ENCODE measurements at places on chromosomes 11 and 22. TPM values are rescaled to one million over a fixed set of nuclear protein-coding genes. Genes with fewer than 3 reads are reported as not detected.
A peak's percentile ranks its signal among the peaks of the same experiment; 100 is the strongest.

DNA sequence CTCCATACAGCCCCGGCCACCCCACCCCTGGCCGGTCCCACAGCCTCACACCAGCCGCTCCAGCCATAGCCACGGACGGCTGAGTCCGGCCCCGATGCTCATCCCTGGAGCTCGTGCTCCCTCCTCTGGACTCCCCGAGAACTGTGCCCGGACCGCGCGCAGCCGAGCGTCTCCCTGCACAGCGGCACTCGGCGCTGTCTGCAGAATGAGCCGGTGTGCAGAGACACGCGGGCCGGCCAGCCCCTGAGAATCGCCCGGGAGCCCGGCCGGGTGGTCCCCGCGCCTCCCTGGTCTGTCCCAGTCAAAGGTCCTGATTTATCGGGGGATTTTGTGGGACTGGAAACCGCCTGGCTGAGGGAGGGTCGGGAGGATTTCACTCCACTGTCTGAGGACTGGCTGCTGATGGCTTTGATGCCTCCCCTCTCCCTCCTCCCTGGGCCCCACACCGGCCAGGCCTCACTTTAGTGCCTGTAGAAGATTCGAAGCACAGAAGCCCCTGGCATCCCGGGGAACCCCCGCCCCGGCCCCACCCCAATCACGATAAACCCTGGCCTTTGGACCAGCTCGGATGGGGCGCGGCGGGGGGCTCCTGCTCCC is 102.7 kb downstream of the BRD1 start:
- DNase-seq, result peak; percentile 71

The GAB4 gene
- not detected for total RNA-seq

The NXPE2 gene
- not detected for total RNA-seq

The MIOX gene
- not detected for total RNA-seq

GRCh38 chr11:105033343-105033742 is 1.6 kb downstream of the CASP1 start:
- DNase-seq, result no peak

The SOX10 gene
- total RNA-seq, result 199 TPM

Measured in SK-MEL-5 (cell line).